Right kidney (tissue), 9 donors: ENCODE measurements at places on chromosomes 6 and 20.
A peak's percentile ranks its signal among the peaks of the same experiment; 100 is the strongest.

DNA sequence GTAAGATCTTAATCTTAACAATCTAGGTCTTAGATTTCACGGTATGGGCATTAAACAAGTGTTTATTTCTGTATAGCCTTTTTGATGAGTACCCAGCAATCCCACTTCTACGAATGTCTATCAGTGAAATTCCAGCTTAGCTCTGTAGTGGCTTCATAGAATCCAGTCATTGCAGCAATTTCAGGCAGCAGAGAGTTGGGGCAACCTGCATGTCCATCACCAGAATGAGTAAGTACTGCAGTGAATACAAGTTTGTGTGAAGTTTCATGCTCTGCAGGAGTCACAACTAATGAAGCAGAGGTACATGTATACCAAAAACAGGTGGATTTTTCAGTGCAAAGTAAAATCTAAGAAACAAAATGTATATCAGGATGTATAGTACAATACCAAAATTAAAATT, 151.7 kb downstream of the OR2B2 start:
- DNase-seq, result no peak

GRCh38 chr20:17993546-17993945, 24.7 kb downstream of the MGME1 start:
- DNase-seq, result no peak

- DNase-seq, result no peak
Observed at GRCh38 chr6:52160472-52161104, 25.6 kb upstream of the IL17A start.

- no peak for DNase-seq
Observed at GRCh38 chr6:89792881-89793280, 26.7 kb downstream of the MDN1 start.

DNA sequence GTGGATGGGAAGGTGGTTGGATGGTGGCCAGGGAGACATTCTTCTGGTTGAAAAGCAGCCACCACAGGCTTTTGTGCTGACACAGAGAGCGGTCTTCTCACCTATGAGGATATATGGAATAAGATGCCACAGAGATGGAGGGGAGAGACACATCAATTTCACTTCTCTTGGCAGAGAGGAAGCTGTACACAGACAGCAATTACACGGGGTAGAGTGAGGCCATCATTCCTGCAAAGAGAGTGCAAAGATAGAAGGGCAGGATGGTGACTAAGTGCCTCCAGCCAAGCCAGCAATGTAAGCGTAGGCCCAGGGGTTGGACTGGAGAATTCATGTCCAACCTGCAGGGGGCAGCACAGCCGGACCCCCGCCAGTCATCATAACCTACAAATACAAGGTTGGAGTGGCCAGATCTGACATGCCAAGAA, 56.4 kb downstream of the NRN1 start:
- DNase-seq, result no peak

GRCh38 chr6:11497881-11498280, 39.7 kb upstream of the TMEM170B start:
- no peak for DNase-seq

DNA sequence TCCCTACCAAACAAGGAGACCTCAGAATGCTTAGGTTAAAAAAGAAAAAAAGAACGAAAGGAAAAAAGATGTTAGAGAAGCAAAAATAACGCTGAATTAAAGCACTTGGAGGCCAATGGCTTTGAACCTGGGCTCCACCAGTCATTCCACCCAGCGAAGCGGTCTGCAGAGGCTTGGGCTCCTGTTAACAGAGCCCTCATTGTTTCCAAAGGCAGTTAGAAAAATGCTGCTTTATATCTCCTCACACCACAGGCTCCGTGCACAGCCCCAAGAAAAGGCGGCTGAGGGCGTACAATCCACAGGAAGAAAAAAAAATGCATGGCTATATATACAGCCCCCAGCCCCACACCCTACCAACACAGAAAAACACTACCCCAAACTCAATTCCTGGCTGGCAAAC, 255.9 kb downstream of the FOXC1 start:
- no peak for DNase-seq

DNA sequence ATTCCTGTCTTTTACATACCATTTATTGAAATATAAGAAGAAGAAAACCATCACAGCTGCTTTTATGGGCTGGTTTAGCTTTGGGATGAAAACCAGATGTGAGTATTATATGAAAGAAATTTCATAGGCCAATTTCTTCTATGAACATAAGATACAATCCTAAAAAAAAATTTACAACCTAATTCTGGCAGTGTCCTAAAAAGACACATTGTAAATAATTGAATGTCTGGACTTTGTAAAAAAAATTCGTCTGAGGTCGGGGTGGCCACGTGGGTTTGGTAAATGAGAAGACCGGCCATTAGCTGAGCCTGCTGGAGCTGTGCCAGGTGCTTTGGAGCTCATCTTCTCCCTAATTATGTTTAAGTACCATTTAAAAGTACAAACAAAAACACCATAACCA, 26.8 kb downstream of the DACT2 start:
- no peak for DNase-seq

GRCh38 chr6:7101290-7101689, 6.5 kb upstream of the RREB1 start:
- DNase-seq, result peak; percentile 50

DNA sequence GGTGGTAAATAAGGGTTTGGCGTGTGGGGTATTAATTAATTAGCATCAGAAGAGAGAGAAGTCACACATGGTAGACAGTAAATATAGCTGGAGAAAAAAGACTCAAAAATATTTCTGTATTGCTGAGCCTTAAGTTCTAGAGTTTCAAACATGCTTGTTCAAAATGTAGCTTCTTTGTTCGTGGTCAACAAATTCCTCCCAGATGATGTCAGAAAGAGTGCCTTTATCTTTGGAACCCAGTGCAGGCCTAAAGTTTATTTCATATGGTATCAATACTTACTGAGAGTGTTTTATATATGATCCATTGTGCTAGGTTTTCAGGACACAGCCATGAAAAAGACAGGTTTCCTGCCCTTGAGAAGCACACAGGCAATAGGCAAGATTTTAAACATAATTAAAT, 18.3 kb downstream of the MARCKS start:
- DNase-seq, result no peak

DNA sequence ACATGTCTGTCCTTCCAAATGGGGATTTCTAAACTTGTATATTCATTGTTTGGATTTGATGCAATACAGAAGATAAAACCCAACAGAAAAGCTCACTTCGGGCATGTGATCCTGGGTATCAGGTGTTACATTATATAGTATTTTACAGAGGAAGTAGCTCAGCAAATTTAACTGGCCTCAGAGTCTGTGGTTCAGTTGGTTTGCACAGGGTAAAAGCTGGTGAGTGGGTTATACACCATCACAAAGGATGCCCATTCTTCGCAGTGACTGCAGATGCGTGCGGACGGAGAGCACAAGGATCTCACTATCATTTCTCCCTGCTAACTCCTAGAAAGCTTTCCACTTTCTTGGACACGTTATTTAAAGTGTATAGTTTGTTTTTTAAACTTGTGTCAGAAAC, 236.7 kb downstream of the TMEM242 start:
- no peak for DNase-seq

DNA sequence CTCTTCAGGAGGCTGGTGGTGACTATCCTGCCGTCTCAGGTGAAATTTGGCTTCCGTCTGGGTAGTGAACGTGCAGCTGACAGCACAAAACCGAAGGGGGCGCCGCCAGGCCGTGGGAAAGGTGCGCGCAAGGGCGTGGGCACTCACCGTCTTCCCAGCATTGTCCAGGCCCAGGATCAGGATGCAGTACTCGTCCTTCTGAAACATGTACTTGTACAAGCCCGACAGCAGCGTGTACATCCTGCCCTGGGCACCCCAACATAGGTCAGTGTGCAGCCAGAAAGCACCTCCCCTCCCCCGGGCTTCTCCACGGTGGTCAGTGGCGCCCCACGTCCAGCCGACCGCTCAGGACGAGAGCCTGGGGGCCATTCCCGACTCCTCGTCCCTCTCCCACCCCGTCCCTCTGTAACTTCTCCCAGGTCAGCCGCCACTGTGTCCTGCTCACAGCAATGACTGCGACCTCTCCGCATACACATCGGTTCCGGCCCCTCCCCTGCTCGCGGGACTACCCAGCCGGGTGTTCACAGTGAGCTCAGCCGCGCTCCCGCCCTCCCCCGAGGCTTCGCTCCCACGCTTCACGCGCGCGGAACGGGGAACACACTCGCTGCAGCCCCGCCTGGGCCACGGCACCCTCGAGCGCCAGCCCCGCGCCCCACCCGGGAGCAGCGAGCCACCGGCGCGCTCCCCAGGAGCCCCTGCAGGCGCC, 771 bp downstream of the ARFRP1 start:
- DNase-seq, result no peak

DNA sequence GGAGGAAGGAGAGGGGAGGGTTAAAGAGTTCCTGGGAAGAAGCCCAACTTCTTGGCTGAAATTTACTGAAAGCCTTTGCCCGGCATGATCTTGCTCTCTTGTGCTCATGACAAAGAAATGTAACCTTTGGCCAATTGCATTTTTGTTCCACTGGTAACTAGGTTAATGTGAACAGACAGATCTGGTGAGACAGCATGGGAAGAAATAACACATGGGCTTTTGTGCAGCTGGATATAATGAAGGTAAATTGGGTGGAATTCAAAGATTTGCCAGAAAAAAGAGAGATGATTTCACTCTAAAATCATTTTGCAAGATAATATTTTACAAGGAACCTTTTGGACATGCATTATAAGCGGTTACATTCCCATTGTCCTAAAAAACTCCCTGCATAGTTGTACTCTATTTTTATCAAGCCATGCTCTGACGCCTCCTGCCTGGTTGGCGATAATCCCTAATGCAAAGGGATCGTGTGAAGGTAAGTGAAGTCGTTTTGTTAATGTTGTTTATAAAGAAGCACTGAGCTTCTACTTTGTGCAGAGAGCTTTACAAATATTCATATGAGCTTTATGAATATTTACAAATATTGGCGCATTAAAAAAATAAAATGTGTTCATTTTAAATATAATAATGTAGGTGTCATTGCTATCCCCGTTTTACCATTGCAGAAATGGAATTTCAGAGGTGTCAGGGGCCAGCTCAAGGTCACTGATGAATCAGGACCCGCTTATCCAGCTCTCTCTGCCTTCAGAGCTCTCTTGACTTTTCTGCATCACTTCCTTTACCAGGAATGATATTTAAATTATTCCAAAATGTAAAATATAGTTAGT, 161.3 kb upstream of the AGPAT4 start:
- no peak for DNase-seq

GRCh38 chr6:33276864-33277662, at the start of gene B3GALT4:
Gene B3GALT4 (plus strand): TSS chr6:33277123. CDS start chr6:33277420, 297 bp downstream.
- DNase-seq, result peak; percentile 88

GRCh38 chr20:47543006-47543431, 41.3 kb downstream of the NCOA3 start:
- DNase-seq, result no peak

GRCh38 chr6:158868122-158868480, 48.9 kb upstream of the EZR start:
- no peak for DNase-seq

DNA sequence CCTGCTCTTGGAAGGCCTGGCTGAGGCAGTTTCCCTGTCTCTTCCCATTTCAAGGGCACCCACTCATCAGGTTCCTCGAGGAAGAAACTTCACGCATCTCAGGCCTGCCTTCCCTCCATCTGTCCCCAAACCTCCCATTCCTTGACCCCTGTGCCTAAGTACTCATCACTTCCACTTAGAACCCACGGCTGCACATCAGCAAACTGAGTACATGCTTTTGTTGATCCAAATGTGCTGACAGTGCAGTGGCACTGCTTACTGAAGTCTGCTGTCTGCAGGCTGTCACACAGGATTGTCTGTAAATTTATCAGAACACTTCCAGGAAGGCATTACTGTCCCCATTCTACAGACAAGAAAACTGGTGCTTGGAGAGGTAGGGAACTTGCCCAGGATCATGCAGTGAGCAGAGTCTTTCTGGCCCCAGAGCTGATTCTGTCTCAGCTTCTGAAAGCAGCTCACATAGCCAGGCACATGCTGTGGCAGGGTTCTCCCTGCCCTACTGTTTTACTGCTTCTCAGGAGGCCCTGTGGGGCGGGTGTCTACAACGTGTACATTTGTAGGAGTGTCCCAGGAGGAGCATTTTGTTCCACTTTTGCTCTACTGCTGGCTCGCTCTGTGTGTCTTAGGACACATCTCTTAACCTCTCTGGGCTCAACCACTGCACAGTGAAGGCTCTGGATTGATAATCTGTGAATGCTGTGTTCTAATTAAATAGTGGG, 64.2 kb upstream of the XRN2 start:
- DNase-seq, result no peak

DNA sequence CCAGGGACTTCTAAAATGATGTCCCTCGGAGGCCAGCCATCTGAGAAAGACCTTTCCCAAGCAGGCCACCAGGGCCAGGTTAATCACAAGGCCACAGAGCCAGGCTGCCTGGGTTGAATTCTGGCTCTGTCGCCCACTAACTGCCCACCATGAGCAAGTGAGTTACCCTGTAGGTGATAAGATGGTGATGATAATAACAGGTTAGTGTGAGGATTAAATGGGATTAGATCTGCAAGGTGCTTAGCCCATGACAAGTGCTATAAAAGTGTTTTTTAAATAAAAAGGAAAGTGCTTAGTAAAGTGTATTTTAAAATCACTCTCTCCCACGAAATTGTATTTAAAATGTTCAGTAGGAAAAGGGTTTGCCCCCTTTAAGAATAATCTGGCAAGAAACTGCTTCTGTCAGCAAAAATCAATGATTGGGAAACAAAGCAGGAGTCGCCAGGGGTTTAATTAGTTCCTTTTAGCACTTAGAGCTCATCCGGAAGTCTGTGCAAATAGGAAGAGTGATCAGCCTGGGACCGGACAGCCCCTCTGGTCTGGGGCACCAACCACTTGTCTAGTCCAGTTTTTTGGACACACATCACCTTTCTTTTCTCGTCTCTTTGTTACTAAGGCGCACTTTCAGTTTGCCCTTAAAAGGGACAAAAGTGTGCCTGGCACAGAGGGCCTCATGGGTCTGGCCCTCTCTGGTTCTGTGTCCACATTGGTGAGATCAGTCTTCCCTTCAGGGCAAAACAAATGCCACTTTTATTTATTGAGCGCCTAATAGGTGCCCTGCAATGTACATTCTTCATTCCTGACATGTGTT, 150.4 kb downstream of the GRM4 start:
- DNase-seq, result no peak

- DNase-seq, result peak; percentile 55
Observed at GRCh38 chr20:53750827-53751619, 157.4 kb upstream of the ZNF217 start.

GRCh38 chr20:22099348-22099747, 393.9 kb downstream of the PAX1 start:
- no peak for DNase-seq

DNA sequence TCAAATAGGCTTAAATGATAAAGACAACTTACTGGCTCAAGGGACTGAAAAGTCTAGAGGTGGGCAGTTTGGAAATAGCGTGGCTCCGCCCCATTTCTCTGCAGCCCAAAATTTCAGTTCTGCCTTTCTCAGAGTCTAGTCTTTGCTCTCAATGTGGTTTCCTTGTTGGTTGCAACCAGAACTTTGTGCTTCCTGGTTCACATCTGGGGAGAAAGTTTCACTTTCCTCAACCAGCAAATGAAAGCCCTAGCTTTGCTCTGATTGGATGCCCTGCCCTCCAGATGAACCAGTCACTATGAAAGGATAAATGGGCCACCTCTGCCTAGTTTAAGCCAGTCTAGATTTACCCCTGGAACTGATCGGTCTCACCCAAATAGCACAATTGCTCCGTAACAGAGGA, 14.9 kb downstream of the SYCP2L start:
- no peak for DNase-seq
